ENCODE measurements at places on chromosomes 4 and X.
A peak's percentile ranks its signal among the peaks of the same experiment; 100 is the strongest.

DNA sequence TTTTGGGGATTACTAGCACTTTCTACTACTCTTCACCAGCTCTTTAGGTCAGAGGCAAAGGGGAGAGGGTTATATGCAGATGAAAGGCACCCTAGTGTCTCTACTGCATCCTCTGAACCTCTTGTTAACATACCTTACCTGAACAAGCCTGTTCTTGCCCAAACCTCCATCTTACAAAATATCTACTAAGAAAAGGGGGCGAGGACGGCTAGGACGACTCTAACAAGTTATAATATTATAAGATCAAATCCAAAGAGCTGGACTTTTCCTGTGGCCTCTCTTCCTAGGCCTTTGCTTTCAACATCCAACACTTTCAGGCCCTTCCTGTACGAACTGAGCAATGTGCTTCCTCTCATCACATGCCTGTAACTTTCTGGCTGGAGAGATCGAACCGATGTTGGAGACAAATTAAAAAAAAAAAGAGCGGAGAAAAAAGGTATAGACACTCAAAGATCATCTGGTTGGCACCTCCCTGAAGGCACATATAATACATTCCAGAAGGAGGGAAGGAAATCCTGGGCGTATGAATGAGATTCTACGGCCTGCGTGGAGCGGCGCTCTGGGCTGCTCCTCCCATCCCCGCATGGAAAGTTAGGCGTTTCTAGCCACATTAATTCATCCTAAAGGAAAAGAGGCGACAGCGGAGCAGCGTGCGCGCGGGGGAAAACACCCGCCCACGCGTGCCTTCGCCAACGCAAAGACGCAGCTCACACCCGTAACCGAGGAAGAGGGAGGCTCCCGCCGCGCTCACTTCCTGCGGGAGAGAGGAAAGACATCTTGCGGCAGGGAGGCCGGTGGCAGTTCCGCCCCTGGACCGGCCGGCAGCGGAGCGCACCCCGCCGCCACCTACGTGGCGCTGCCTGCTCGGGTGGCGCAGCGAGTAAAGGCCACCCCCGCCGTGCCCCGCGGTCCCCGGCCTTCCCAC, 808 bp downstream of the PRDM5 start:
- DNase-seq = peak; percentile 79

DNA sequence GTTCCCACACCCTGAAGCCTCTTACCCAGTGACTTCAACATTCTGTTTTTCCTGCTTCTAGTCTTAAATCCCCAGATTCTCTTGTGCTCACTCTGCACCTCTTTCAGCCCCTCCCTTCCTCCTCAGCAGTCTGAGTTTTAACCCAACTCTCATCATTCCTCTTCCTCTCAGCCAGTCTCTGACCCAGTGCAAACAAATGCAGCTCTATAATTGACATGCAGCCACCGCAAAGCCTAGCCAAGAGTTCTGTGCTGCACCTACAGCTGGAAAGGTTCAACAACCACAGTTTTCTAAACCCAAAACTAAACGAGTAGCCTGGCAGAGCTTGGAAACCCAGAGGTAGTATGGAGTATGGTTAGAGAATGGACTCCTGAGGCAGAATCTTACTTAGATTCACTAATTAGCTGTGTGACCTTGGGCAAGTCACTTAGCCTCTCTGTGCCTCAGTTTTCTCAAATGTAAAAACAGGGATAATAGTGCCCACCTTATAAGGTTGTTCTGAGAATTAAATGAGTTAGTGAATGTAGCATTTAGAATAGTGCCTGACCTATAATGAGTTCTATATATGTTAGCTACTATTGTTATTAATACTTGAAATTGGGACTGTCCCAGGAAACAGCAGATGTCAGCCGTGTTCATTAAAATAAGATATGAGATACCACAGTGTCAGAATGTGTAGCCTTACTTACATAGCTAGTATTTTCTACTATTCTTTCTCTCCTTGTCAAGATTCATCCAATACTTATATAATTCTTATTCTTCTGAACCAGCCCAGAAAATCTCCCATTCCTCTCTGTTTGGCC, 3.5 kb downstream of the TMEM154 start:
- no peak for DNase-seq

DNA sequence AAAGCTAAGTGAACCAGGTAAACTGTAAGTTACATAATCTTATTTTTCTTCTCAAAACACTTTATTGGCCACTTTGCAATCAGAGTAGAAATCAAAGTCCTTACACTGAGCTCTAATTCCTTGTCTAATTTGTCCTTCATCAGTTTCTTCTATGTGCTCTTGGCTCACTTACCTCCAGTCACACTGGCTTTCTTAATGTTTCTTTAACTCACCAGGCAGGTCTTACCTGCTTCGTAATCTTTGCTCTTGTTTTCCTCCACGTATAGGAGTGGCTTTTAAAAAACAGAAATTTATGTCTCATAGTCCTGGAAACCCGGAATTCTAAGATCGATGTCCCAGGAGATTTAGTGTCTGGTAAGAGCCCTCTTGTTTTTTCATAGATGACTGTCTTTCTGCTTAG, 1462.1 kb downstream of the FSTL5 start:
- no peak for DNase-seq

DNA sequence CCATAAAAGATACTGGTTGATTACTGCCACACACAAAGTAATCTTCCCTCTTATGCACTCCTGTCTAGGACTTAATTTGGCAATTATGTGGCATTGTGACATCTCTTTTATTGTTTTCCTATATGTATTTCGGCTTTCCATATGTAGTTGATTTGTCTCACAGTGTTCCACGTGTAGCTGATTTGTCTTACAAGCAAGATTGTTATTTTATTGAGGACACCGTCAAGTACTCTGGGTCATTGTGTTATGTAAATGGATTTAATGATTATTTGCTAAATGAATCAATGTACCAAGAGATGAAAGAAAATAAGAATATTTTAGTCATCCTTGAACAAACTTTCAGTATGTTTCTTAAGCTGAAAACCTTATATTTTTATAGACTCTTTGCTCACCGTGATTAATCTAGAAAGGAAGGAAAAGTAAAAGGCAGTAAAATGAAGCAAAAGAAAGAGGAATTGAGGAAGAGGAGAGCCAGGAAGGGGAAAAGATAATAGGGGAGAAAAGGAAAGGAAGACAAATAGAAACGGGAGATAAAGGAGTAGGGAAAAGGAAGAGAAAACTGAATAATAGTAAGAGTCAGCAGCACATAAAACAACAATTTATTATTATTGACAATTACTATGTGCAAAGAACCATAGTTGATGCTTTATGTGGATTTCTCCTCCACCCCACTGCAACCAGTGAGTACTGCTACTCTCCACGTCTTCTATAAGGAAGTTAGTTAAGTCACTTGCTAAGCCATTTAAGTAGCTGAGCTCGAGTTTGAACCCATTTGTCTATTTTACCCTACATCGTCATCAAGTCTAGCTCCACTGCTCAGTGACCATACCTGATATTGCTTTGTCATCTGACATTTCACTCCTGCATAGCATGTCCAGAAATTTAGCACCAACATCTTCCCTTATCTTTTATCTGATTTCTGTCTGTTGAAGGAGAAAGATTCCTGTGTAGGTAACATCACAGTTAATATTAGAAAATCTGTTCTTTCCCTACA, 336.5 kb downstream of the BMPR1B start:
- DNase-seq = no peak

GRCh38 chr4:114964026-114964425, 149.4 kb downstream of the NDST4 start:
- DNase-seq = no peak
